Left kidney (tissue), 8 donors: ENCODE measurements at places on chromosomes 6 and 20. TPM values are rescaled to one million over a fixed set of nuclear protein-coding genes. Genes with fewer than 3 reads are reported as not detected.
A peak's percentile ranks its signal among the peaks of the same experiment; 100 is the strongest.

GRCh38 chr6:43070028-43070632, 6.0 kb upstream of the PTK7 start:
- peak; percentile 59 for DNase-seq

Gene ZBP1
- polyA plus RNA-seq = not detected

Gene RAMACL
- polyA plus RNA-seq = 0.40 TPM

DNA sequence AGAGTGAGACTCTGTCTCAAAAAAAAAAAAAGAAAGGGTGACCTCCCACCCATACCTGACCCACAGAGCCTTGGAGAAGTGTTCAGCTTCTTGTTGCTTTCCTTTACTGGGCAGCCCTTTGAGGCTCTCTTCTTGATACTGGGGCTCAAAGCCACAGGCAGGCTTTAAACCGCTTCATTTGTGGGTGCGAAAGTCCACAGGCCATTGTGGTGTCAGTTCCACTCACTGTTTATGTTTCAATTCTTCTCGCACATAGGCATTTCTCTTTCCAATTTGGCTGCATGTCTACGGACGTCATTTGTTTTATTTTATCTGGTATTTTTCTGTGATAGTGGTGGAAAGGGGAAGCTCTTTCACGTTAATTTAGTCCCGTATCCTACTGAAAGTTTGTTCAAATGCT, 34.6 kb downstream of the PPARD start:
- no peak for DNase-seq

- no peak for DNase-seq
Observed at GRCh38 chr20:46546298-46546697, 4.2 kb downstream of the OCSTAMP start.

Gene SAMD5
- polyA plus RNA-seq = 19.4 TPM

GRCh38 chr20:24337069-24337468, 132.4 kb upstream of the SYNDIG1 start:
- DNase-seq = no peak
